ENCODE measurements at places on chromosomes 13 and 19.

DNA sequence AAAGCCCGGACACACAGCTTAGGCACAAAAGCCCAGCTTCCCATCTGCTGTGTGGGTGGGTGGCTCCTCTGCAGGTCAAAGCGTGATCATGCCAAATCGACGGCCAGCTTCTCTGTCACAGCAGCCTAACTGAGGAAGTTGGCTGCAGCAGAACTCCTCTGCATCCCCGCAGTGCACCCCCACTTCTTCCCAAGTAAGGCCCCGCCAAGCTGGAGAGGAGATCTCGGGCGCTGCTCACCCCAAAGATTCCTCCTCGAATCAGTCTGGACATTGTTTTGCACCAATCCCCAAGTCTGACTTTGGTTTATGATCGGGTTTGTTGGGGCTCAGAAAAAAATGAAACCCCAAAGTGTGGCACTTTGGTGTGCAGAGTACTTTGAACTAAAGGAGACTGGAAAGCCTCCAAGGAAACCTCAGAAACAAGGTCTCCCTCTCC is 19.7 kb upstream of the CPB2 start:
- DNase-seq = no peak

- DNase-seq = no peak
Observed at GRCh38 chr13:113616991-113617749, 32.6 kb downstream of the TFDP1 start.

DNA sequence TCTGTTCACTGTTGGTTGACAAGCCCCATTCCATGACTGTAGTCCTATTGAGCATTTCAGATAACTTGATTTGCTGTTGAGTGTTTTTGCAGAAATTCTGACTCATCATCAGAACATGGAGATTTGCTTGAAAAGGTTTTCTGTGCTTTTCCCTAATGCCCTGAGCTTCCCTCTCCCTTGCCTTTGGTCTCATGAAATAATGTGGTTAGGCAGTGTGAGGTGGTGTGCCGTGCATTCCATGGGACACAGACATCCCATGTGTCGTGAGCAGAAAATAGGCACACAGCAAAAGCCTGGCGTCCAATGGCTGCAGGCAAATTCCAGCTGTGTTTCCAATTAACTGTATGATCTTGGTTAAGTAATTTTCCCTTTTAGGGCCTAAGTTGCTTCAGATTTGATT is 197.4 kb downstream of the DLEU7 start:
- no peak for DNase-seq

DNA sequence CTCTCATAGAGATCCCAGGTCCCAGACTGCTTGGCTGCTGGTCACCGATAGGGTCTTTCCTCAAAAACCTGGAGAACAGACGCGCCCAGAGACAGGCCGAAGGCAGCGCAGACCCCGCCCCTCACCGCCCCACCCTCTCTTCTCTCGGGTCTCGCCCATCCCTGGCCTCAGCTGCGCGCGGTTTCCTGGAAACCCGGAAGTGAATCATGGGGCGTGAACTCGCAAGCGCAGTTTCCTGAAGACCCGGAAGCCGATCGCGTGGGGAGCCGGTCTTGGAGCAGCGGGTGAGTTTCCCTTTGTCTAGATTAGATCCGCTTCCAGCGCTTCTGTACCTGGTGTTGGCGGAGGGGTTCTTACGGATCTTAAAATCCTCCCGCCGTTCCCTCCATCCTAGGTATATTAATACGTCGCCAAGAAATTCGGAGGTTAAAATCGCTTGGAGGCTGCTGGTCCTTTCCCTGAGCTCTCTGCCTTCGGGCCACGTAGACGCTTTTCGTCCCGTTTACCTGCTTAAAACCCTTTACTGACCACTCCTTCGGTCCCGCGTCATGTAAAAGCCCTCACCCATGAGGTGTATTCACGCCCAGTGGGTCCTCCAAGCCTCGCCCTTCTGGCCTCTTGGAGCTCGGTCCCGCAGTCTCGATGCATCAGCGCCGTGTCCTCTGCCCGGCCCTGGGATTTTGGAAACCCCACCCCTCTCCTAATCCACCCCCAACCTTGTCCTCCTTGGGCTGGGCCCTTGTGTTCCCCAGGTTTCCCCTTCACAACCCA is at the start of gene ZNF578:
TSS of gene ZNF578 (plus strand) at position 230 of the 771 bp plus-strand sequence. CDS start 48,293 bp downstream, outside the sequence.
- DNase-seq = peak; percentile 94

DNA sequence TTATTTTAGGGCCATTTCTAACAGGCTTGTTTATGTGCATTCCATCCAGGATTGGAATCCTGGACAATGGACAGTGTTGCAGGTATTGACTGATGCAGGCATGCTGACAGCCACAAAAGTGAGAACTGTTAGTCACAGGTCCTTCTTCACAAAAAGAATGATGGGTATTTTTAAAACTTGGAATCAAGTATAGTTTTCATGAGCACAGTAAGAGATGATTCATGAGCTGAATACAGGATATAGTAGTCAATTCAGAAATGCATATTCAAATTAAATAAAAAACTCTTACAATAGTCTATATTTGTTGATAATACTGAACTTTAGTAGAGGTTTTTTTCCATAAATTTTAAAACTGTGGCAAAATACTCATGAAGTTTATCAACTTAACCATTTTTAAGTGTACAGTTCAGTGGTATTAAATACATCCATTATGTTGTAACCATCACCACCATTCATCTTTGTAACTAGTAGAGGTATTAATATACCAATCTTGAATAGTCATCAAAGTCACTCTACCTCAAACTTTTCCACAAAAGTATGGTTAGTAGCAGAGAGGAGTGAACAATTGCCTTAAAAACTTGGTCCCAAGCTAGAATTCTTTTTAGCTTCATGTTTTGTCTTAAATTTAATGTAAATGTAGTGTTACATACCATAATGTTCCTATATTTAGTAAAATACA is 79.5 kb downstream of the KCNRG start:
- DNase-seq = no peak

- no peak for DNase-seq
Observed at GRCh38 chr13:29109987-29110386, 289.8 kb downstream of the MTUS2 start.

GRCh38 chr19:54448040-54448773 is 792 bp upstream of the LENG8 start:
- DNase-seq = peak; percentile 47

GRCh38 chr19:49986354-49986753 is 25.4 kb upstream of the SIGLEC11 start:
- DNase-seq = no peak

GRCh38 chr19:35223084-35223790 is 5.3 kb downstream of the FAM187B start:
- DNase-seq = no peak

DNA sequence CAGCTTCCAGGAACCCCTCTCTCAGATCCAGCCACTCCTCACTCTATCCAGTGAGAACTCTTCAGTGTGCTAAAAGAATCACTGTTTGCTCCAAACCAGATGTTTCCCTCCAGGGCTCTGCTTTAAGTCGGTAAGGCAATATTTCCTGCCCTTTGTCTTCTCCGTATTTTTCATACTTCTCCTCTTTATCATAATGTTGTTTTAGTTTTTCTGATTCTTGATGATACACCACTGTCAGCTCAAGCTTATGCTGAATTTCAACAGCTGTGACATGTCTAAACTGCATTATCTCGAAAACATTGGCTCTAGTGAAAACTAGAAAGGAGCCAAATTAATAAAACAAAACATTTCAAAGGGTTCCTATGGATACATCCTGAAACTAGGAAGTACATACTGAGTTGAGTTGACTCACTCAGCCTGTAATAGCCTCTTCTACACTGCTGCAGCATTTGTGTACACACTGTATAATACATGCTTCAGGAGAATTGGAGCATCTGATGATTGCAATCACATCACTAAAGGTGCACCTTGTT is 39.8 kb downstream of the GPR180 start:
- peak; percentile 63 for DNase-seq

DNA sequence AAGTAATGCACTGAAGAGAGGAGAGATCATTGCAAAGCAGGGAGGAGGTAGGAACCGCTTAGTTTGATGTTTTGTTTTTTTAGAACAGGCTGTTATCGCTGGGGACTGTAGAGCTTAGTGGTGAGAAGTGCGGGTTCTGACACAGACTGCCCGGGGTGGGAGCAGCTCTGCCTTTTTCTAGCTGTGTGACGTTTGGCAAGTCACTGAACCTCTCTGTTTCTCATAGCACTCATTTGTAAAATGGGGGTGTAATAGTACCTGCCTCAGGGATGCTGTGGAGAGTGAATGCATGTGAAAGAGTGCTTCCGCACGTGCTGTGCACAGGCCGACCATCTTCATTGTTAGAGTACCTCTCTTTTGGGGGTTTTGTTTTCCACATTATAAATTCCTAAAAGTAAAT is 19.3 kb downstream of the PRAM1 start:
- no peak for DNase-seq

DNA sequence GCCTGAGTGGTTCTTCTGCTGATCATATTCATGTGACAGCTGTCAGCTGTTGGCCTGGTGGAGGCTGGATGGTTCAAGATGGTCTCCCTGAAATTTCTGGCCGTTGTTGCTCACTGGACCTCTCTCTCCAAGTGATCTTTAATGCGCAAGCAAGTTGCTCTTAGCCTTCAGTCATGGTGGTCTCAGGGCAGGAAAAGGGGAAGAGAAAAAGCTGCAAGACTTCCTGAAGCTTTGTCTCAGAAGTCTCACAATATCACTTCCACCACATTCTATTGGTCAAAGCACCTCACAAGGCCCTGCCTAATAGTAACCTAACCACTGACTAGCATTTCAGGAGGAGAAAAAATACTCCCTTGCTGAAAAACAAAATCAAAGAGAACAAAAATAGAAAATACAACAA is 1.6 kb upstream of the ZNF567 start:
- no peak for DNase-seq

GRCh38 chr19:40245506-40246128 is 19.1 kb upstream of the CCNP start:
- DNase-seq = no peak

GRCh38 chr13:102089177-102089576 is 312.7 kb downstream of the FGF14 start:
- no peak for DNase-seq

- no peak for DNase-seq
Observed at GRCh38 chr19:53157626-53158025, 1.2 kb downstream of the ZNF347 start.

GRCh38 chr19:18274219-18274780 is at the start of gene IQCN:
TSS of gene IQCN (minus strand) at chr19:18274452. CDS start at chr19:18269478, 4,974 bp downstream.
- DNase-seq = no peak

DNA sequence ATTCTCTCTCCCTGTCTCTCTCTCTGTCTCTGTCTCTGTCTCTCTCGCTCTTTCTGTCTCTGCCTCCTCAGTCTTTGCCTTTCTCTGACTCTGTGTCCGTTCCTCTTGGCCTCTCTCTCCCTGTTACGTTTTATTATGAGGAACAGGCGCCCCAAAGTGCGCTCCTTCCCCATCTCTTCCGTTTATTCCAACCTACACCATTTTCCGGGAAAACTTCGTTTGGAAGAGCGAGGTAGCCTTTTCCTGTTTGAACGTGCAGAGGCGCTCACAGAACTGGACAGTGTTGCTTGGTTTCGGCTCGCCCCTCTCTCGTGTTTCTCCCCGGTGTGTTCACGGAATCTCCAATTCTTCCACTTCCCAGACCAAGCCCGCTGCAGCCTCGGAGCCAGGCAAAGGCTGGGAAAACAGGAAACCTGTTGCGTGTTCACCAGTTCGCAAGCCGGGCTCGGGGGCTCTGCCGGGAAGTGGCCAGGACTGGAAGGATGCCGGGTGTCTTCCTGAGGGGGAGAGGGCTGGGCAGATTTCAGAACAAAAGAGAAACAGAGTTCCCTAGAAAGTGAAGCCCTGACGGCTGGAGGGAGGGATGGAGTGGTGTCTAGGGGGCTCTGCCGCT is 605 bp downstream of the TMEM255B start:
- no peak for DNase-seq

GRCh38 chr19:49929121-49929610 is at the start of the genes ATF5 and NUP62:
TSS of gene ATF5 (plus strand) at chr19:49929205. CDS start at chr19:49930851, 1,646 bp downstream.
TSS of gene NUP62 (minus strand) at chr19:49929504. CDS start at chr19:49909807, 19,697 bp downstream.
- peak; percentile 91 for DNase-seq

- no peak for DNase-seq
Observed at GRCh38 chr19:16272945-16273344, 51.7 kb upstream of the KLF2 start.

DNA sequence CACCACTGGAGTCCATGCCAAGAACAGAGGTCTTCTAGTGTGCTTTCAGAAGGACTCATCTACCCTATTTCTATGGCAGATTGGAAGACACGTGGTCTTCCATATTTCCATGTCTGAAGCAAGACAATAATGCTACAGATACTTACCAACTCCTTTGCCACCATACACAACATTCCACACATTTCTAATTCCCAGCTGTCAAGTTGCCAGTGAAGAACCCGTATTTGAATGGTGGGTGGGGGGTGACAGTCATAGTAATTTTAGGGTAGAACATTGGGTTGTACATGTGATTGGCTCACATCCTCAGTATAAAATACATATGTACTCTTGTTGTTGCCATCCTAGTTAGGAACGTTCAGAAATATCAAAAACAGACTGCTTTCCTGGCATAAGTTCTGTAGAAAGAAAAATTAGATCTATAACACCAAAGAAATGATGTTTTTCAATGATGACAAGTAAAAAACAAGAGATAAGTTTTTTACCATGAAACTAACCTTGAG is 69.3 kb downstream of the LHFPL6 start:
- DNase-seq = no peak

DNA sequence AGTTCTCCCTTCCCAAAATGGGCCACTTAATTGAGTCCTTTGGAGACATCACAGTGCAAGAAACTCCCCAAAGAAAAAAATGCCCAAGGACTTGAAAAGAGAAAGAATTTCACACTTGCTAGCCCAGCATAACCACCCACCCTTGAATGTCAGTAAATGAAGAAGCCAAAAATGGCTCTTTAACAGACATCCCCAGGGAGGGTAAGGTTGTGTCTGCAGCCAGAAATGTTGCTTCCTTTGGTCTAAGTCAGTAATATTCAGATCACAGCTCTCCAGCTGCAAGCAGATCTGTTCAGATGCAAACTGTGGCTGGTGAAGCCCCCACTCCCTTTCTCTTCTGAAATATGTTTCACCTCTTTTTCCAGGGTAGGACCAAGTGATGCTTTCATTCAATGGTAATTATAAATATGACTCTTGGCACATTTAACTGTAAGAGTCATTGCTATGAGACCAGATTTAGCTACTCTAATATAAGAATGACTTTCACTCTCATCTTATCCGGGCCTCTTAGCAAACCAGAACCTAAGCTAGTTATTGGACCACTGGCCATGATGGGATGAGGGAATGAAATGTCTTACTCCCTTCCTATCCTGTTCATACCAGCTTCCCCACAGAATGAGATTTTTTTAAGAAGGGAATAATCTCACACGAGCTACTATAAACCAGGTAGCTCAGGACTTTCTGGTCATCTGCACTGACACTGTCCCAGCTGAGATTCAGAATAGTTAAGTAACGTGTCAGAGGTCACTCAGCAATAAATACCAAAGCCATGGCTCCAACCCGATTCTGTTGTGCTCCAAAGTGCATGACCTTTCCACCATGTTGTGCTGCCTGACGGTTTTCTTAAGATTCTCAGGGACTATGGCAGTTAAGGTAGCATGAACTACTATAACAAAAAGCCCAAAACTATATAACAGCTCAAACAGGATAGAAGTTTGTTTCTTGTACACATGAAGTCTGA is 234.1 kb downstream of the FOXO1 start:
- DNase-seq = no peak

- DNase-seq = peak; percentile 61
Observed at GRCh38 chr13:36131222-36131930, at the start of gene DCLK1. TSS of gene DCLK1 (minus strand) at chr13:36131382.

- DNase-seq = no peak
Observed at GRCh38 chr13:50990065-50990817, 80.7 kb downstream of the RNASEH2B start.

Measured in NCI-H1930 (cell line).